ENCODE measurements at places on chromosomes 1 and 21.

DNA sequence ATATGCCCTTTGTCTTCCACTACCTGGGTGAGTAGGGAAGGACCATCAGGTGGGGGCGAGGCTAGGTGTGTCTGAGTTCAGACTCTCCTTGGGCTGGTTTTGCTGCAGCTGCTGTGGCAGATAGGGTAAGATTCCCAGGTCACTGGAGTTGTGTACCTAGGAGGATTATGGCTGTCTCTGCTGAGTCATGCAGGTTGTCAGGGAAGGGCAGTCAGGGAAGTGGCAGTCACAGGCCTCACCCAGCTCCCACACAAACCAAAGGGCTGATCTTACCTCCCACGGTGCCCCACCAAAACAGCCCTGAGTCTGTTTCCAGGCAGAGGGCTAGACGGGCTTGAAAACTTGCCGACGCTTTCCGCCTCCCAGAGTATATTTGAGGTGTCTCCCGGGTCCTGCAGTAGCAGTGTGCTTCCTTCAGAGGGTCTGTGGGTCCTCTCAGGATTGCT, 201.6 kb upstream of the PLXNA2 start:
- DNase-seq, result no peak

- DNase-seq, result no peak
Measured at GRCh38 chr1:239023732-239024360, 362.5 kb upstream of the CHRM3 start.

DNA sequence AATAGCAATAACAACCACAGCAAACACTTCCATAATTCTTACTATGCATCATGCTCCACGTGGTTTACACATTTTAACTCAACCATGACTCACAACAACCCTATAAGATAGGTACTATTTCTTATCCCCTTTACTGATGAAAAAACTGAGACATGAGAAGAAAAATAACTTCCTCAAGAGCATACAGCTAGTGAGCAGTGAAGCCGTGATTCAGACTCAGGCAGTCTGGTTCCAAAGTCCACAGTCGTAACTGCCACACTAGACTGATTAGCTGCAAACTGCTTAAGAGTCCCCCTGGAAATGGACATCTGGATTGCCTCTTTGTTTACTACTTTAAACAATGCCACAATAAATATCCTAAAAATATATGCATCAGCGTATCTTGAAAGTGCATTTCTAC, 55.7 kb downstream of the PLD5 start:
- DNase-seq, result no peak

DNA sequence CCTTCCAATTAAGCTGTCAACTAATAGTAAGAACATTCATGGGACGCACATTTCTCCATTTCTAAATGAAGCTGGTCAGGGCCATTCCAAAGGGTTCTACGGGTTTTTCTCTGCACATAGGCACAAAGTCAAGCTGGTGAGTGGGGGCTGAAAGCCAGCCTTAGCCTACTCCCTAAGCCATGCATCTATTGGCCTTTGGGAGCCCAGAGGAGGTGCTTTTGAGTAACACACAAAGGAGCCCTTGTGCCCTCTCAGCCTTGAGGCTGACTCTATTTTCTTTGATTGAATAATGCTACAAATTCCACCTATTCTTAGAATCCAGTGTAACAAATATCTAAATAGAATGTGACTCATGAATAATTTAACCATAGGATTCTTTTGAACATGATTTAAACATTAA, 73.6 kb downstream of the RGS13 start:
- no peak for DNase-seq

GRCh38 chr1:192575499-192576189, at the start of gene RGS1:
Gene RGS1 (plus strand): TSS chr1:192575773. CDS start chr1:192575793, 20 bp downstream.
- no peak for DNase-seq

GRCh38 chr1:195053478-195053877, 1554.8 kb downstream of the KCNT2 start:
- no peak for DNase-seq

- DNase-seq, result no peak
Measured at GRCh38 chr1:97685360-97685759, 235.5 kb downstream of the DPYD start.

DNA sequence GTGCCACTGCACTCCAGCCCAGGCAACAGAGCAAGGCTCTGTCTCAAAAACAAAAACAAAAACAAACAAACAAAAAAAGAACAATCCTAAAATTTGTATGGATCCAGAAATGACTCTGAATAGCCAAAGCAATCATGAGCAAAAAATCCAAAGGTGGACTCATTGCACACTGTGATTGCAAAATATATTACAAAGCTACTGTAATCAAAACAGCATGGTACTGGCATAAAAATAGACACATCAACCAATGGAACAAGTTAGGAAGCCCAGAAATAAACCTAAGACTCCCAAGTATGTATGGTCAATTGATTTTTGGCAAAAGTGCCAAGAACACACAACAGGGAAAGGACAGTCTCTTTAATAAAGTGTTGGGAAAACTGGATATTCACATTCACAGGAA, 19.9 kb downstream of the ERO1B start:
- no peak for DNase-seq

GRCh38 chr1:231093156-231093922, 53.3 kb upstream of the FAM89A start:
- no peak for DNase-seq

DNA sequence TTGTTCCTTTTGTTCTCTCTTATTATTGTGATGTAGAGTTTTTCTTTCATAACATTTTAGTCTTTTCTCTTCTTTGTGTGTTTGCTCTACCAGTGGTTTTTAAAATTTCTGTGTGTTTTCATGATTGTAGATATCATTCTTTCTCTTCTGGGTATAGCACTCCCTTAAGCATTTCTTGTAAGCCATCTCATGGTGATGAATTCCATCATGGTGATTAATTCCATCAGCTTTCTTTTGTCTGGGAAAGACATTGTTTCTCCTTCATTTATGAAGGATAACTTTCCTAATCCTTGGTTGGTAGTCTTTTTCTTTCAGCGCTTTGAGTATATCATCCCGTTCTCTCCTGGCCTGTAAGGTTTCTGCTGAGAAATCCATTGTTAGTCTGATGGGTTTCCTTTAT, 22.7 kb downstream of the CD55 start:
- DNase-seq, result no peak

GRCh38 chr1:61887076-61887867, 145.0 kb downstream of the PATJ start:
- DNase-seq, result no peak

DNA sequence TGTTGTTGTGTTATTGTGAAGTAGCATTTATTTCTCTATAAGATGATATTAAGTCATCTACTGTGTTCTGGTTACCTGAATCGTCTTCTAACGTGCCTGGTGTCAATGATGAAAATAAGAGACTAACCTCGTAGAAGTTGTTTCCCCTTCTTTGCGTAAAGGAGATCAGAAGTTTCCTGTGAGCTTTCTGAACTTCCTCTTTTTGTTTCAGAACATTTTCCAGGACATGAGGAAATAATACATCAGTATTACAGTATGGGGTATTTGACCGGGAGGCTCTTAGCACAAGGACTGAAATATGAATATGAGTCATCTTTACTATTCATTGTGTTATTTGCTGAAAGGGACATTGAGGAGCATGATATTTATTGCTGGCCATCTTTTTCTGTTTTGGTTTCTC, 1.3 kb downstream of the ST6GALNAC3 start:
- DNase-seq, result no peak

GRCh38 chr1:4585216-4585615, 69.2 kb upstream of the AJAP1 start:
- DNase-seq, result no peak

GRCh38 chr21:35911412-35912191, 148.7 kb downstream of the SETD4 start:
- no peak for DNase-seq

DNA sequence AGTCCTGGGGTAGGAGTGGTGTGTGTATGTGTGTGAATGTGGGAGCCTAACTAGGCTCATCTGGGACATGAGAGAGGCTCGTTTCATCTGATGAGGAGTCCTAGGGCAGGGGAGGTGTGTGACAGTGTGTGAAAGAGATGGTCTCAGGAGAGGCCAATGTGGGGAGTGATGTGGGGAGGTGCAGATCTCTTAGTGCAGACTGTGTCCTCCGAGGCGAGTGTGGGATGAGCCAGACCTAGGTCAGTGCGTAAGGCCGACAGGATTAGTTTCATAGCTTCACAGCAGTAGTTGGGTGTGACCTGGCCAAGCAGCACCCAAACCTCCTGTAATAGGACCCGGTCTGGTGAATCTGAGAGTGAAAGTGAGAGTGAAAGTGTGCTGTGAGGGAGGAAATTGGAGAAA, 94.7 kb downstream of the LIPI start:
- no peak for DNase-seq

GRCh38 chr1:113770031-113770430, 10.7 kb upstream of the PHTF1 start:
- DNase-seq, result no peak

GRCh38 chr1:35642471-35642955, 1.2 kb upstream of the PSMB2 start:
- no peak for DNase-seq

GRCh38 chr1:30420519-30421050, 302.8 kb downstream of the MATN1 start:
- peak; percentile 6 for DNase-seq

GRCh38 chr1:39508266-39508665, 16.8 kb downstream of the BMP8A start:
- no peak for DNase-seq

DNA sequence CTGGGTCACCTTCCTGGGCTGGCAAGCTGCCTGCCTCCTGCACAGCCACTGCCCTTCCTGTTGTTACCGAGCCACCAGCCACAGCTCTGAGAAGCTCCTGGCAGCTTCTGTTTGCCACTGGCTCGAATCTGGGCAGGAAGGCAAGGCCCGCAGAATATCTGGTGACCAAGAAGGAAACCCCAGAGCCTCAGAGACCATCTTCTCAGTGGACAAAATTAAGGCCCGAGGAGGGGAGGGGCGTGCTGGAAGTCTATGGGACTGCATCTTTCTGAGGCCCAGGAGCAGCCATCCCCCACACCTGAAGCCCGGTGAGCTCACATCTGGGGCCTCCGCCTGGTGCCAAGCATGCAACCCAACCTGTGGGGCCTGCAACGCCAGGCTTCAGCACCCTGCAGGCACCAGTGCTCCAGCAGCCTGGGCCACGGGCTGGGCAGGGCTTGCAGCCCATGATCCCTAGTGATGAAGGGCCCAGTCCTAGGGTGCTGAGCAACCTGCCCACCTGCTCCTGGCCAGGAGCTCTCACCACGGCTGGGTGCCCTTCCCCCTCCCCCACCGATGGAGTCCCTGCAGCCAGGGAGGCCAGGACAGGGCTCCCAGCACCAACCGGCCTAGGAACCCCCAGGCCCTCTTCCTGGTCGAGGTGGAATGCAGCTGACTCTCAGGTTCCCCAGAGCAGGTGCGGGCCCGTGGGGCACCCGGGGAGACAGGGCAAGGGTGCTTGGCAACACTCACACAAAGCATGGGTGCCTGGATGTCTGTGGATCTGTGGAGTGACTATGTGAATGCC, 879 bp downstream of the CPTP start:
- no peak for DNase-seq

- no peak for DNase-seq
Measured at GRCh38 chr1:85344256-85344694, 67.8 kb upstream of the BCL10 start.

All from uterus (tissue), 4 donors.